ENCODE measurements at places on chromosomes 5 and 9.

GRCh38 chr5:173745557-173745956, 129.1 kb upstream of the BOD1 start:
- no peak for DNase-seq

DNA sequence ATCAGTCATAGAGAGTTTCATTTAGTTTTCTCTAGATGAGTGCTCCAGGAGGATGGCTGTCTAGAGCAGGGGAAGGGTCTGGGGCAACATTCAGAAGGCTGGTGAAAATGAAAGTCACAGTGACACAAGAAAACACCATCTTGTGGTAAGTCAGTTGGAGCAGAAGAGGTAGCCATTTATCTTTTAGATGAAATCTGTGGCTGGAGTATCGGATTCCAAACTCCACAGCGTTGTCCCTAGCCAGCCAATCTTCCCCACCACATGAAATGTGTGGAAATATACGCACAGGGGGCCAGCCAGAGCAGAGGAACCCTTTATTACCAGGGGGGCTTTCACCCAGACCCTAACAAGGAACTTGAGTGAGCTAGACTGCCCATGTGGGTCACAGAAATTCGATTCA, 15.9 kb upstream of the TNFAIP8 start:
- no peak for DNase-seq

GRCh38 chr9:109903515-109904138, 123.6 kb downstream of the PALM2AKAP2 start:
- DNase-seq = peak; percentile 78

DNA sequence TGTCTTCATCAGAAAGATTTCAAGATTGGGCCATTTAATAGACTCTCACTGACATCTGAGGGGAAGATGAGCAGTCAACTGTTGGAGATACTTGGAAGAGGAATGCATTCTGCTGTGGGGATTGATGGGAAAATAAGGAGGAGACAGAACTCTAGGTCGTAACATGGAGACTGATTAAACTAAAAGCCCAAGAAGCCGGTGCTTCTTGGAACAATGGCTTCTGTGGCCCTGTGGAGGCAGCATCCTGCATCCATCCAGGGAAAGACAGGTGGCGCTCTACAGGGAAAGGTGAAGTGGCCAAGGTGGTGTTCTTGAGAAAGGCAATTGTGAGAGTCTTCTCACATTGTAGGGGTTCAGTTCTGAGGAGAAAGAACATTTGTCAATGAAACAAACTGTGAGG, 31.3 kb downstream of the ZFAND5 start:
- no peak for DNase-seq

DNA sequence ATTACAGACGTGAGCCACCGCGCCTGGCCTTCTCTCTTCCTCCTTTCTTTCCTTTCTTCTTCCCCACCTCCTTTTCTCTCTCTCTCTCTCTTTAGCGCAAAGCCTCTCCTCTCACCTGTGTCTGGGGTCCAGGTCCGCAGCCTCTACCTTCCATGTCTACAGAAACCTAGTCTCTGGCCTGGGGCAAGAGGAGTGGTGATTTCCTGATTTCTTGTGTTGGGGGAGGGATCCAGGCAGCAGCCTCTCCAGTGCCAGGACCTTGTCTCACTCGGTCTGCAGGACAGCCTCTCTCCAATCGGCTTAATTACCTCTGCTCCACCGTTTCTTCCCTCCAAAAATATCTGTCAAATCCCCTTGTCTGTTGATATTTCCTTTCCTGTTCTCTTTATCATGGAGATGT, 16.1 kb upstream of the FAM120A start:
- no peak for DNase-seq

GRCh38 chr9:119905724-119906123, 536.5 kb upstream of the BRINP1 start:
- DNase-seq = no peak

DNA sequence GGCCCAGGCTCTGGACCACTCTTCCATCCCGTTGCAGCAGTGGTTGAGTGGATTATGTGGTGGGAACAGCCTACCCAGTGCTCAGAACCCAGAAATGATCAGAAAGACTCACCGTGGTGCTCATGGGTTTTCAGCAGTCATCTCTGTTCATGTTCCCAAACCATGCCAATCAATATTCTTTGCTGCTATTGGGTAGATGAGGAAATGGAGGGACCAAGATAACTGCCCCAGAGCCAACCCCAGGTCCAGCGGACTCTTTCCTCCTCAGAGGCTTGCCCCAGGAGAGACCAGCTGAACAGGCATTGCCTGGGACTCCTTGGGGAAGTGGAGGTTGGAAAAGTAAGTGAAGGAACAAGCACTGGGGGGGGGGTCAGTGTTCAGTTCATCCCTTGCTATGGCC, 38.1 kb downstream of the ALG2 start:
- no peak for DNase-seq

- no peak for DNase-seq
Measured at GRCh38 chr5:138579517-138579863, 4.3 kb upstream of the HSPA9 start.

GRCh38 chr9:35452481-35452880, 37.4 kb upstream of the RUSC2 start:
- no peak for DNase-seq

DNA sequence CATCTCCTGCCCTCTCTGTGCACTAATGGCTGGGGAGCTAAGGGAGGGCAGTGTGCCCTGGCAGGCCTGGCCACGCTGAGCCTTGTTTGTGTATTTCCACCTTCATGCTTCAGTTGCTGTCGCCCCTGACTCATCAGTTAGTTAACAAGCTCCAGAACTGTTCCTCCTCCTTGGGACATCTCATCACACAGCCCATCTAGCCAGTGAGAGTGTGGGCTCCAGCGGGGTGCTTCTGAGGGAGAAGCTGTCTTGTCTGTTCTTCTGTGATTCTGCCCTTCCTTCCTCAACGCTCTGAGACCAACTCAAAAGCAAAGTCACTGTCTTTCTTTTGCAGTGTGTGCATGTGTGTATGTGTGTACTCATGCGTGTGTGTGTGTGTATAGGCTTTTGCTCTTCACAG, 58.3 kb upstream of the CPEB4 start:
- DNase-seq = peak; percentile 61

DNA sequence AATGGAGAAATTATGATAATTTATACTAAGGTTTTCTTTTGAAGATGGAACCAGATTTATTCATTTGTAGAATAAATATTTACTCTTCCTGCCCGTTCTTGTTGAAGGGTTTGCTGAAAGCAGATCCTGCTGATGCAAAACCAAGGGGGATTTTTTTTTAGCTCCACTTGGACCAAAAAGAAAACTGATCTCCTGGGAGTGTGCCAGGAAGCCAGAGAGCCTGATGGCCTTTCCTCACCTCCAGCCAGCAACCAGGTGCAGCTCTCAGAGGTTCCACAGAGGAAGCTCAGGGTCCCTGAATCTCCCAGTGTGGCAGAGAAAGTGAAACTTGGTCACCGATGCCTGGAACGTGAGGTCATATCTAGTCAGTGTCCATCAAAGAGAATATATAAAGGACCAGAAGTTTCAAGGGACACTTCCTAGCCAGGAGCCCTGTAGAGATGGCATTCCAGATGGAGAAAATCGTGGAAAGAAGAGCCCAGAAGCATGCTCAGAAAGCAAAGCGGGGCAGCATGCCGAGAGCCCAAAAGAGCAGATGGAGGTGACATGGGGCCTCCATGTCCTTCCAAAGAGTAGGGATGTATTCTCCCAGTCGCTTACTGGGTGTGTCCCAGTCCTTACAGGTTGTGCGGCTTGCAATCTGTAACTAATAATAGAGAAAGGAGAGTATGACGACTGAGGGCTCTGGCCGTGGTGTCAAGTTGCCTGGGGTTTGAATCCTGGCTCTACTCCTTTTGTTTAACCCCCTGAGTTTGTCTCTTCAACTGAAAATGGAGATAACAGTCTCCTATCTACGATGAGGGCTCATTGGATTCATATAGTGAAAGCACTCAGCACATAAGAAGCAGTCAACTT, 12.2 kb downstream of the AFAP1L1 start:
- DNase-seq = no peak

GRCh38 chr5:73125289-73125688, 4.9 kb downstream of the TMEM171 start:
- no peak for DNase-seq

DNA sequence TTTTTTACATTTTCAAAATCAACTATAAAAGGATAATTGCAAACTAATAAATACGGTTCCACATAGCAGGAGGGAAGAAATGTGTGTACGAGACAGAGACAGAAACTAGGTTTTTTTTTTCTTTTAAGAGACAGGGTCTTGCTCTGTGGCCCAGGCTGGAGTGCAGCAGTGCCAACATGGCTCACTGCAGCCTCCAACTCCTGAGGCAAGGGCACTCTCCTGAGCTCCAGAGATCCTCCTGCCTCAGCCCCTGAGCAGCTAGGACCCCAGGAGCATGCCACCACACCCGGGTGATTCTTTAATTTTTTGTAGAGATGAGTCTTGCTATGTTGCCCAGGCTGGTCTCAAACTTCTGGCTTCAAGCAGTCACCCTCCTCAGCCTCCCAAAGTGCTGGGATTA, 2.1 kb upstream of the OR2V1 start:
- DNase-seq = no peak

- no peak for DNase-seq
Measured at GRCh38 chr9:137762414-137763061, 115.0 kb upstream of the CACNA1B start.

DNA sequence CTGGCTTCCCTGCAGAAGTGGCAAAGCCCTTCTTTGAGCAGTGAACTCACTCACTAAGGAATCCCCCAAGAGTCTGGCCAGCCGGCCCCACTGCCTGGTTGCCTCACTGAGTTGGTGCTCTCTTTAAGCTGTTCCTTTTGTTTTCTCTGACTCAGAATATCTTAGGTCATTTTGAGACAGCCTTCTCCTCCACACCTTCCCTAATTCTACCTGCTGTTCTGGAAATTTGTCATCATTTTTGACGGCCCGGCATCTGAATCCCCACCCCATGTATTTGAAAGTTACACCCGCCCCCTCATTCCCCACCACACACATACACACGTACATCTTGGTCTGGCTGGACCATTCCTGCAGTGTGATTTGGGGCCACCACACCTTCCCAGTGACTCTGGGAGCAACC, 41.8 kb downstream of the FGF1 start:
- no peak for DNase-seq

DNA sequence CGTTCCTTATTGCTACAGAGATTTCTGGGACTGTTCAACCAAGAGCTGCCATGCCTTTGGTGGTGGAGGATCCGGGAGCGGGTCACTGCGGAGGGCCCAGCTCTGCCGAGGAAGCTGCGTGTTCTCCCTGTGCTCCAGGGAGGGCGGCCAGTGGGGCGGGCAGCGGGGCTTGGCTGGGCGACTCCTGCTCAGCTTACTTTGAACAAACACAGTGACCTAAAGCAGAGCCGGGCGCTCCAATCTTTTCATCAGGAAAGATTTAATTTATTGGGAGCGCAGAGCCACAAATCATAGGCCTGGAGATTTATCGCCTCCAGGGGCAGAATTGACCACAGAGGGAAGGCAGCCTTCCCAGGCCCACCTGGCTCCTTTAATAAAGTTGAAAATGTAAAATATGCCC, 27.7 kb downstream of the LHX3 start:
- DNase-seq = no peak

DNA sequence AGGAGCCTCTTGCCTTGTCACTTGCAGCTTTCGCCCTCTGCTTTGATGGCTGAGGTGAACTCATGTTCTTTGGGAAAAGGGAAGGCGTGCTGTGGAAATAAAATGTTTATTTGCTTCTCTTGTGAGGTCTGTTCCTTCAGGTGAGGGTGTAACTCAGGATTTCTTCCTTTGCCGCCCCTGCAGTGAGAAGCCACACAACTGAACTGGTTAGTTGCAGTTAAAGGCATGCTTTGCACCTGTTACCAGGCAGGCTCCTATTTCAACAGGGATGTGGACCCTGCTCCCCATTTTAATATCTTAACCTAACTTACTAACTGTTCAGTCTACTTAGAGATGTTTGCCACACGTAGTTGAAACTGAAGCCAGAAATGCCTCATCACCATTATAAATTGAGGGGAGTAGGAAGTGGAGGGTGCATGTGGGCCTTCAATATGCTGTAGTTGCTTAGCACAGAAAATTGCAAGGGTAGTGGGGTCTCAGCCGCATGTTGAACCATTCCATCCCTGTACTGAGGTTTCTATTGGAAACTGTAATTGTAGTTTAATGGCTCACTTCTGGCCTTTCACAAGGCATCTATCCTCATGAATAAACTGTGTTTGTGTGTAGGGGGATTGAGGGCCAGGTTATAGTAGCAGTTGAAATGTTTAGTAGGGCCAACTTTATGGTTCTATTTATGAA, 7.9 kb downstream of the RACK1 start:
- no peak for DNase-seq

DNA sequence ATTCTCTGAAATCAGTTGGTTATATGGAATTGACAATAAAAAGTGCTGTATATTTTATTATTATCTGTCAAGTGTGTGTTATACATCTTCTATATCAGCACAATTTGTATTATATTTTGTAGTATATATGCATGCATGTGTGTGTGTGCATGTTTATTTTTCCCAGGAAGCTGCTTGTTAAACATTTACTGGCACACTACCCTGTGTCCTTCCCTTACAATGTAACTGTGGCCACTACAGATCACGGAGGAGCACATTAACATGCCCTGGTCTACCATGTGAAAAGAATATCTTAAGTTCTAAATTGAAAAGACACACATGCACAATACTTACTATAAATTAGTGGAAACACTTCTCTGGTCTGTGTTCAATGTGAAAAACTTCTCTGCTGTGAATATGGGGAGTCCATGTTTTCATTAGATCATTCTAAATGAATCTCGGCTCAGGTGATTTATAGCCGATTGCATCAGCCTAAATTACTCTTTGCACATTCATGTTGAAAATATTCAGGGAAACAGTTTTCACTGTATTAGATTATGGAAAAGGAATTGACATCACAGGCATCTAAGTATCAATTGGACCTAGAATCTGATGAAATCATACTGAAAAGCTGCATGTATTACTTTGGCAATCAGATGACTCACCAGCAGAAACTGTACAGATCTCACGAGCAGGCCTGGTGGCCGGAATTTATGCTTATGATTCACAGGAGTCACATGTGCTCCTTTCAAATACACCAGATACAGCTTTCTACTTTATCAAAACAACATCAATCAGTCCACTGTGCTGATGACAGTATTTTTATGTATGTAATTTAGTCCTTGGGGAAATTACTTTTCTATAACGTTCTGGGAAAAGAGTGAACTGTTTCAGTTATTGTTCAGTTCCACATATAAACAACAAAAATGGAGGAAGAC, 39.4 kb downstream of the LURAP1L start:
- peak; percentile 94 for DNase-seq

DNA sequence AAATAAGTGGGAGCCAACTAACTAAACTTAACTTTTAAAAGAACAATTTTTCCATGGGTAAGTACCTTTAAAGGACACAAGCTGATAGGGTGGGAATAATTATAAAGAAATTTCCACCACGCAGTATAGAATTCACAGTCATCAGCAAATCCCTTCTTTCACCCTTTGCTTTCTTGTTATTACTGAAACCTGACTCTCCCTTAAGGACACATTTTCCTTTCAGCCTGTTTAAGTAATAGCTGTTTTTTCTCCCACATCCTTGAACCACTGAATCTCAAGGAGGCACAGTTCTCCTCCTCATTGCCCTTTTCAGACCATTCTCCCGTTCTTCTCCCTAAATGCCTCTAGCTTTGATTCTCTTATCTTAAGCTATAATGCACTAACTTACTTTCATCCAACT, 6.3 kb downstream of the C5orf15 start:
- DNase-seq = no peak
